ENCODE measurements at places on chromosomes 13 and 19.

GRCh38 chr13:21256891-21257290 lies 80.4 kb downstream of the MRPL57 start:
- no peak for DNase-seq

DNA sequence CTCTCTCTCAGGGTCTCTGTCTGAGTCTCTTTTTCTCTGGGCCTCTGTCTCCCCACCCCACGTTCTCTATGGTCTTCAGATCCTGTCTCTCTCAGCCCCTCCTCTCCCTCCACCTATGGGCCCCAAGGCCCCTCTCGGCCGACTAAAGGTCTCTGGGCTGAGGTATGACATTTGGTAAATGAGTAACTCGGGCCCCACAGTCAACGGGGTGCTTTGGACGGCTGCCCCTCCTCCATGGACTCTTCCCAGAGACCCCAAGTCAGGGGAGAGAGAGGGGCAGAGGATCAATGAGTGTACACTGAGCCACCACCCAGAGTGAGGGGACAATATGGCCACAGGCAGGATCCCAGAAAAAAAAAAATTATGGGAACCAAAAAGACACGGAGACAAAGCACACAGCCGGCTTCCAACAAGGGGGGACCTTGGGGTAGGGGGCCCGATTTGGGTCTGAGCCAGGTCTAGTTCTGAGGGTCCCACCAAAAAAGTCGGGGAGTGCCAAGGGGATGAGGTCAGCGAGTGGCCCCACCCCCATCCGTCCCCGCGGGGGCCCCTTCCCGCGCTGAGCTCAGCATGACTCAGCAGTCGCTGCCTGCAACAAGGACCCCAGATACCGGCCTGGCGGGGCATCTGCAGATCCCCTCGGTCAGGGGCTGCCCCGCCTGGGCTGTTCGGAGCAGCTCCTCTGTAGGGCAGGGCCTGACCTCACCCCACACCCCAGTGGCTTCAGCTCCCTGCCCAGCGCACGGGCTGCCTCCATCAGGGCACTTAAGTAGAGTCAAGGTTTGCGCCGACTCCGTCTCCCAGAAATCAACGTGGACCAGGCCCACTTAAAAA lies 1.5 kb upstream of the FTL start:
- DNase-seq = peak; percentile 46

DNA sequence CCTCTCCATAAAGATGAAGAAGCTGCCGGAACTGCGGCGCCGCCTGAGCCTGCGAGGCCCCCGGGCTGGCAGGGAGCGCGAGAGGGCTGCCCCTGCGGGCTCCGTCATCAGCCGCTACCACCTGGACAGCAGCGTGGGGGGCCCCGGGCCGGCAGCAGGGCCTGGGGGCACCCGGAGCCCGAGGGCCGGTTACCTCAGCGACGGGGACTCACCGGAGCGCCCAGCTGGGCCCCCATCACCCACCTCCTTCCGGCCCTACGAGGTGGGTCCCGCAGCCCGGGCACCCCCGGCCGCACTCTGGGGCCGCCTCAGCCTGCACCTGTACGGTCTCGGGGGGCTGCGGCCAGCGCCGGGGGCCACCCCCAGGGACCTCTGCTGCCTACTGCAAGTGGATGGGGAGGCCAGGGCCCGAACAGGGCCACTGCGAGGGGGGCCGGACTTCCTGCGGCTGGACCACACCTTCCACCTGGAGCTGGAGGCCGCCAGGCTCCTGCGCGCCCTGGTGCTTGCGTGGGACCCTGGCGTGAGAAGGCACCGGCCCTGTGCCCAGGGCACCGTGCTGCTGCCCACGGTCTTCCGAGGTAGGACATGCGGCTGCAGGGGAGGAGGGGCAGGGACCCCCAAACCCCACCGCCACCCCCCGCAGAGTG lies 2.7 kb downstream of the SYDE1 start:
- no peak for DNase-seq

DNA sequence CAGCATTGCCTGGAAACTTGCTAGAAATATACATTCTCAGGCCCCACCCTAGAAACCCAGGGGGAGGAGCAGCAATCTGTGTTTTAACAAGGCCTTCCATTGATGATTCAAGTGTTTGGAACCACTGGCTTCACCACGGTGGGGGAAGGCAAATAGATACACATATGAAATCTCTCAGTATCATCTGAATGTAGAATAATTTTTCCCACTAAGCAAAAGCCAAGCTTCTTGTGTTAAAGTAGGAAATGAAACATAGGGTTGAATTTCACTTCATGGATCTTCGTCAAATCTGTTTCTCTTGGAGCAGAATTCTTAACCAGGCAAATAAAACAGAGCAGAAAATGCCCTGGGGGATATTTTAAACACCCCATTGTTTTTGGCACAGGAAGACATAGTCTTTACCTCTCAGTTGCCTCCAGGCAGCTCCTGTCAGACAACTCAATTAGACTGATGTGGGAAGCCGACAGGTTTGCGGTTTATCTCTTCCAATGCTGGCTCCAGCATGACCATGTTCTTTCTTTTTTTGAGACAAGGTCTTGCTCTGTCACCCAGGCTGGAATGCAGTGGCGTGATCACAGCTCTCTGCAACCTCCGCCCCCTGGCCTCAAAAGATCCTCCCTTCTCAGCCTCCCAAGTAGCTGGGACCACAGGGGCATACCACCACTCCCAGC lies 213.0 kb downstream of the FOXO1 start:
- no peak for DNase-seq

DNA sequence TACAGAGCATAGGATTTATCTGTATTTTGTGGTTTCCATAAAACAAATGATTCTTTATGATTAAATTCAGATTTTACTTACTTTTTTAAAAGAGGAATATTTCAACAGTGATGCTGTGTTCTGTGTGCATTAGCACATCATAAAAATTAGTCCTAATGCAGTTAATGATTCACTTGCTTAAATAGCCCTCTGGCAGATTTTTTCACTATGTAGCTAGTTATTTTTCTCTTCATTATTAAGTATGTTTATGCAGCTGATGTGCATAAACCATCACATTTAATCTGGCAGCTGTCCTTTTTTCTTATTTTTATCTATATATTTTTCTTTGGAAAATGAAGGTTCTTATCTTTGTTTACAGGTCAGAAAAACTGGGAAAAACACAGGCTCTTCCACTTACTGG lies 127.2 kb downstream of the ZNF486 start:
- no peak for DNase-seq

DNA sequence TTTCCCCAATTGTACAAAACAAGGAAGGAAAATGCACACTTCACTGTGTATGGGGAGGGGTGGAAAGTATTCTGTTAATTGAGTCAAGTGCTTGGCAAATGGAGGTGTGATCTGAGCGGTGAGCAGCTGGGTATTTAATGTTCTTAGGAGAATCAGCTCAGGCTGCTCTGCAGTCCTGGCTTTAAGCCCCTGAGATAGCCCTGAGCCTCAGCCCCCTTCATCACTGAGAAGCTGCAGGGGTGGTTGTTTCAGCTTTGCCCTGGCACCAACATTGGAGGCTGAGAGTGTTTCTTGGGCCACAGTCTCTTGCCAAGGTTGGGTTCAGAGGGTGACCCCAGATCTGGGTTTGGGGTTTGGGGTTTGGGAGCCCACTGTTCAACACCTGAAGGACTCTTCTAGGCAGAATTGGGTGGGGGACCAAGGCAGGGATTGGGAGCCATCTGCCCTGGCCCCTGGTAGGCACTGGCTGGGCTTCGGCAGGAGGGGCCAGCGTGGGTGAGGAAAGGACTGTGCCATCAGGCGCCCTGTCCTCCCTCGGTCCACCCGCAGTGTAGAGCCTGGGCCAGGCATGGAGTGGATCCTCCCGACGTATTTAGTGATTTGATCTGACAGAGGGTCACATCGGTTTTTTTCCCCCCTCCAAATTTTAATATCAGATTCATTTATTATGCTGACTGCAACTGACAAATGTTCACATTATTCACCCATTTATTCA lies 66.7 kb upstream of the ZNF536 start:
- no peak for DNase-seq

GRCh38 chr13:46644816-46645215 lies 91.8 kb downstream of the LRCH1 start:
- DNase-seq = no peak

DNA sequence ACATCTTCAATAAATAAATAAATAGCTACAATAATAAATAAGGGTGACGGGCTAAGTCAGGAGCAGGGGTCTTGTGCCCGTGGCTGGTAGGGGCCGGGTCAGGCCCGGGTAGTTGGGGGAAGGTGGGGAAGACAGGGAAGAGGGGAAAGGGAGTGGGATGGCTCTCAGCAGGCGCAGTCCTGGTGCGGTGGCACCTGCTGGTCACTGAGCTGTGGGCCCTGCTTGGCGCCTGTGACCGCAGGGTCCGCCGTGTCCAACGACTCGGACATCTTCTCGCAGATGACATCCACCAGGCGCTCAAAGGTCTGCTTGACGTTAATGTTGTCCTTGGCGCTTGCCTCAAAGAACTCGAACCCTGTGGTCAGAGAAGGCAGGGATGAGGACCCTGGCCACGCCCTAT lies 4.3 kb downstream of the MPV17L2 start:
- DNase-seq = no peak

DNA sequence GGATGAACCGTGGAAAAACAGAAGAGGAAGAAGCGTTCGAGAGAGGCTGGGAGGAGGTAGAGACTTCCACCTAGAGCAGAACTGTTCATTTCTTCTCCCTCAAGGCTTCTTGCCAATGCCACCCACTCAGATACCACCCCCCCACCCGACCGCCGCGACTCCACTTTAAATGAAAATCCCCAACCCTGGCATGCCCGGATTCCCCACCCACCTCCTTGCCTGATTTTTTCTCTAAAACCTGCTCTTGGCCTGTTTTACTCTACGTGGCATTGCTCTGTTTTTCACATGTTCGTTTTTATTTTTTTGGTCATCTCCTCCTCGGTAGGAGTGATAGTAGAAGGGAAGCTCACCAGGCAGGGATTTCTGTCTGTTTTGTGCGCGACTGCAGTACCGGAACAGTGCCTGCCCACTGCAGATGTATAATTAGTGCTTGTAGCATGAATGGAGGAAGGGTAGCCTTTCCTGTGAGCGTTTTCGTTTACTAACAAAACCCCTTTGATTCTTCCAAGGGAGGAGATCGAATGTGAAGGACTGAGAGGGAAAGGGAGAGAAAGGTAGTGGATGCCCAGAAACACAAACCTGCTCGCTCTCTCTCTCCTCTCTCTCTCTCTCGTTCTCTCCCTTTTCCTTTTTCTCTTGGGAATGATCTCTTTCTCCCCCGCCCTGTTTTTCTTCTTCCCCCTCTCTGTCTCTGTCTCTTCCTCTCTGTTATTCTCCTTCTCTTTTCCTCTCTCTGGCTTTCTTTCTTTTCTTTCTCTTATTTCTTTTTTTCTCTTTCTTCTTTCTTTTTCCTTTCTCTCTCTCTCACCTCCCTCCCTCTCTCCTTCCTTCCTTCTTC lies 2.2 kb downstream of the CD70 start:
- DNase-seq = no peak

- no peak for DNase-seq
Measured at GRCh38 chr13:98246538-98247172, 69.6 kb upstream of the RNF113B start.

DNA sequence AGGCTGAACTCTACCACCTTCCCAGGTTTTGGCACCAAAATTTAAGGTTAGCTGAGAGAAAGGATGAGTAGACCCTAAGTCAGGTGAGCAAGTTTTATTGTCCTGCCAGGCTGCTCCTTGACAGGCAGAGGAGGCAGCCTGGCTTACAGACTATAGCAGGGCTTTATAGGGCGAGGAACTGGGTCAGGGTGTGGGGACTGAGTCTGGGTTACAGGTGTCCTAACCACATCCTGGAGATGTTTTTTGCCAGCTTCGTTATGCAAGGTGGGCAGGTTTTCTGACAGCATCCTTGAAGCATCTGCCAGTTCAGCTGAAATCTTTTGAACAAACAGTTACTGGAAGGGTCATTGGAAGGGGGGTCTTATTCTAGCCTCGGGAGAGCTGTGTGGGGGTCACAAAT lies 905.7 kb upstream of the SLITRK5 start:
- DNase-seq = peak; percentile 5

DNA sequence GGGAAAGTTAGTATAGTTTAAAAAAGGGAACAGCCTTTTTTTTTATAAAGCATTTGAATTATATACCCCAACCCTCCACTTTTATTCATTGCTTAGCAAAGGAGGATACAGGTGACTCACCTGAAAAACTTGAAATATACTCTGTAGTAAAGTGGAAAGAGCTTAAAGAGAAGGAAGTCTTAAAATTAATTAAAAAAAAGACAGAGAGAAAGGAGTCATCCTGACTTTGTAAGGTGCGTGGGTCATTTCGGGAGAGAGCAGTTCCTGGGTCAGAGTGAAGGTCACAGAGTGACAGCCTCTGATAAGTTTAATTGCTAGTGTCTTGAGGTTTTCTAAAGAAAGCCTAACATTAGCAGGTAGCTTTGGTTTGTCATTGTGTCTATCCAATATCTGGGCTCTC lies 310.3 kb downstream of the KLF5 start:
- no peak for DNase-seq

DNA sequence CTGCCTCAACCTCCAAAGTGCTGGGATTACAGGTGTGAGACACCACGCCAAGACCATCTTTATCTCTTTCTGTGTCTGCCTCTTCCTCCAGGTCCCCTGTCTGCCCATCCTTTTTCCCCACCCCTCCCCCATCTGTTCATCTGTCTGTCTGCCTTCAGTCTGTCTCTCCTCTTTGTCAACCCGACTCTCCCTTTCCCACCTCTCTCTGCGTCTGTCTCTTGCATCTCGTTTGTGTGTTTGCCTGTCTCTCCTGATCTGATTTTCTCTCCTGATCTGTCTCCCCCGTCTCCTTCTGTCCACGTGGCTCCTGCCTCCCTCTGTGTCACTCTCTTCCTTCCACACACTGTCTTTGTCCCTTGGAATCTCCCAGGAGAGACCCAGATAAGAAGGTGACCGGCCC lies 10.0 kb downstream of the VASP start:
- DNase-seq = no peak

- no peak for DNase-seq
Measured at GRCh38 chr19:29383696-29384095, 142.1 kb upstream of the VSTM2B start.

- DNase-seq = no peak
Measured at GRCh38 chr13:73933795-73934194, 200.4 kb downstream of the KLF12 start.

DNA sequence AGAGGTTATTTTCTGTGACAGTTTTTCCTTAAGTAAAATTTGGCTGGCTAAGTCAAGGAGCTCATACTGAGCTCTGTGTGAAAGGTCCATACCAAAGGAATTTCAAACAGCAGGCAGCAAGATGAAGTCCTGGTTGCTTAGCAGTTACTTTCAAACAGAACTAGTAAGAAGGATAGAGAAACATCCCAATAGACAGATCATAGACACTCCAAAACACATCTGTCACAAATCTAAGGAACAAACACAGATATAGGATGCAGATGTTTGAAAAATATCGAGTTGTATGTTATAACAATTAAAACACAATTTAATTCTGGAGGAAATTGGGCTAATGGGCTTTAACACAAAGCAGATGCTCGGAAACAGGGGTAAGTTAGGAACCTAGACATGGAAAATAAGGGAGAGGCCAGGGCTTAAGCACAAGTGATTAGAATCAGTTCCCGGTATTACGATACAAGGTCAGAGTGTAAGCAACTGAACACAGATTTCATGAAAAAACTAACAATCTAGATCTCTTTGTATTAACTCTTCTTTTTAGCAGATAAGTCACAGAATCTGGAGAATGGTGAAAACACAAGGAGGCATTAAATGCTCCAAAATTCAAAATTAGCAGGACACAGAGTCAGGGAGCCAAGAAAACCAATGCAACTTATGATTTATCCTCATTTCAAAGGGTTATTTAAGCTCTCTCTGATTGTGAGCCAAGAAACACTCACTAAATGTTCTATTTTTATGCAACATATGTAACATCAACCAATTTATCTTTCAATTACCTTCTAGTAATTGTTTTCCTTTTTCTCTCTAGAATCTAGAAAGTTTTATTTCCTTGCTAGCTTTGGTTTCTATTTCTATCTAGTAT lies 1992.9 kb upstream of the PCDH20 start:
- DNase-seq = no peak
